ENCODE measurements at places on chromosomes 7 and 10.

DNA sequence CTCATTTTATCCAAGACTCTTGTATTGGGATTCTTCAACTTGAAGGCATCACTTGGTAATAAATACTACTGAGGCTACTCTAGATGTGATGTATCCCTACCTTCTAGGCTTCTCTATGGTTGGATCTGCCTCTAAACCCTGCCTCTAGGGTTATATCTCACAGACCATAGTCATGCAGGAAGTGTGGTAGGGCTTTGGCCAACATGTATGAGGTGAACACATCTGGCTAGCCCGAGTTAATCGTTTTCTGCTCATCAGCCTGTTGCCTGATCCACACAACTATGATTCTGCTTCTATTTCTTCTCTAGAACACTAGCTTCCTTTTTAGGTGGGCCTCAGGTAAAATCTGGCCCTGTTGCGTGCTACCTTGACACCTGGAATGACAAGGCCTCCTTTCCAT is 78.7 kb upstream of the NME8 start:
- no peak for DNase-seq

- DNase-seq: no peak
These were observed 158.4 kb downstream of the AOAH start for GRCh38 chr7:36565792-36566356.

- no peak for DNase-seq
These were observed 328.5 kb downstream of the ADARB2 start for GRCh38 chr10:1408651-1409367.

GRCh38 chr10:49356181-49356580 is 39.7 kb downstream of the DRGX start:
- no peak for DNase-seq

DNA sequence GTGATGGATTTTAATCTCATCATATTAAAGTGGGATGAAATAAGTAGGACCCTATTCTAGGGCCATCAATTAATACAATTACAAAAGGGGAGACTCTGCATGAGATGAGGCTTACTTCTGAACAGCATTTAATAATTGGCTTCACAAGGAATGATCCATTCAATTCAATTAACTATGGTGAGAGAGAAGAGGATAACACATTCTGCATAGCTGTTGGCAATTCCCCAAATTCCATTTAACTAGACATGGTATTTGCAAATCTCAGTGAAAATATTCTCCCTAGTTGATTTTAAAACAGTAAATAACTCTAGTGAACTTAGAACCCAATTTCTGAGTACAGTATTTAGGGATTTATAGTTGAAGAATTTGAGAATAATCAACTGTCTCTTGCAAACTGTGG is 145.3 kb downstream of the NOC3L start:
- no peak for DNase-seq

DNA sequence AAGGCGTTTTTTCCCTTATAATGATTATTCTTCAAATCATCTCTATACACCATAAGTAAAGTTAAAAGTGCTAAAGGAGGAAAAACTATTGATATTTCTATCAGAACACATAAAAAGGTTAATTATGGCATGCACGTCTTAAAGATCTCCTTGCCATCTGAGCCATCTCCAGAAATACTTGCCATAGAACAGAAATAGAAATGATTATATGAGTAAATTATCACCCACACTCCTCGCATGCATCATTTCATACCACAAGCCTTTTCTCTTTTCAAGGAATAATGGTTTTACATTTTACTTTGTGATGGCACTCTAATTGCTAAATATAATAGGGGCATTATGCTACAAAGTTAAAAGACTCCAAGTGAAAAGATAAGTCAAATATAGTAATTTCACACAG is 55.7 kb upstream of the GLCCI1 start:
- no peak for DNase-seq

DNA sequence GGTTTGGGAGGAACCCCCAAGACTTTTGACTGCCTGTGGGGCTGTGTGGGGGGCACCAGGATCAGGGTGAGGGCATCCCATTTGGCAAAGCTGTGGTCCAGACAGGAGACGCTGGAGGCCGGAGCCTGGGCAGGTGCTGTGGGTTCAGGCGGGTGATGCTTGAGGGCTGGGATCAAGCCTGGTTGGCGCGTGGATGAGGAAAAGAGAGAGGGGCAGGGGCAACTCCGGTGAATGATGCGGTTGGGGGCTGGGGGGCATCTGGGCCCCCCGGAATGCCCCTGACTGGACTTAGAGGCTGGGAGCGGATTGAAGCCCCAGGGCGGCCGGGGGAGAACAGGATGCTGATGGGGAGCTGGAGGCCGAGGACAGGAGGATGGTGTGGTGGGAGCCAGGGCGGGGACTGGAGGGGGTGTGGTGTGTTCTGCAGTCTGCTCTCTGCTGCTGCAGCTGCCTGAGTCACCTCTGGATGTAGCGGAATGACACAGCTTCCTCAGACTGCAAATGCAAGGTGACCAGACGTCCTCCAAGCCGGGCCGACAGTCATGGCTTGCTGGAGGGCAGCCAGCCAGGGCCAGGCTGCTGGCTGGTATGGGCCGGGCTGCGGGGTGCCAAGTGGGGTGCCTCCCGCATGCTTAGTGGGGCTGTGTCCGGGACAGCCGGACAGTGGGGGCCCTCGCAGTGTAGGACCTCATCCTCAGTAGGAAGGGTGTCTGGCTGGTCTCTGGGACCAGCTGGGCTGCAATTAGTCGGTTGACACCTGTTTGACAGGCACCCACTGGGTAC is 3.2 kb downstream of the MAFK start:
- DNase-seq: peak; percentile 45
